Panc1 (cell line): ENCODE measurements at places on chromosomes 4 and X.

DNA sequence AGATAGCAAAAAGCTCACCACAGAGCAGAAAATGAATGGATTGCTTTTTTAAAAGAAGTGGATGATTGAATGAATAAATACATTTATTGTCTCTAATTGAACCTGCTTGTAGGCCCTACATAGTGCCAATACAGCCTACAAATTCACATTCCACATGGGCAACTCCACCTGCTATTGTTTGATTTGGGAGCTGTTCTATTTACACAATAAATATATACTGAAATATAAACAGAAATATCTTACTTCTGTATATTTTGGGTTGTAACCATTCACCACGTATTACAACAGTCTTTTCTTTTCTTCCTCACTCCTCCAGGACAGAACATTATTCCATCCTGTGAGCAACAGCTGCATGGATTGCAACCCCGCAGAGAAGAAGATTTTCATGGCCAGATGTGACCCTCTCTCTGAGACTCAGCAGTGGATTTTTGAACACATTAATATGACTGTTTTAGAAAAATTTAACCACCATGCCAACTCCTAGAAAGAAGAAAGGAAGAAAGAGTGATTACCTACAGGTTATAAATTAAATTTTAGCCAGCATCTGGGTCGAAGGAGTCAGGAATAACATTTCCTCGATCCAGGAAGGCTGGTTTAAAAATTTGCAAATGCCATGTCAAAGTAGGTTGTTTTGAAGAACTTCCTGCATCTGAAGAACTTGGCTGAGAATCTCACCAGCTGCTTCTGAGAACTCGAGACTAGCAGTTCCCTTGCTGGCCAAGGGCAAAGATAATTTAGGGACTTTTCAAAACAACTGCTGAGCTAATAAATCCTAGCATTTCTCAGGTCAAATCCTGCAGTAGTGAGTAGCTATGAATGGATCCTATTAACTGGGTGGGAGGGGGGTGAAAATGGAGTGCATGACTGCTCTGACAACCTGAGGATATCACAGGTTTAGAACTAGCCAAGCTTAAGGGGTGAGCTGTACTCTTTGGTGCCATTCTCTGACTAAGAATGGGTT lies 128.7 kb upstream of the GALNT7 start:
- DNase-seq, result no peak

- no peak for DNase-seq
Observed at GRCh38 chr4:38154681-38155588, 194.7 kb downstream of the PTTG2 start.

- DNase-seq, result no peak
Observed at GRCh38 chrX:56313308-56313707, 81.2 kb downstream of the KLF8 start.

DNA sequence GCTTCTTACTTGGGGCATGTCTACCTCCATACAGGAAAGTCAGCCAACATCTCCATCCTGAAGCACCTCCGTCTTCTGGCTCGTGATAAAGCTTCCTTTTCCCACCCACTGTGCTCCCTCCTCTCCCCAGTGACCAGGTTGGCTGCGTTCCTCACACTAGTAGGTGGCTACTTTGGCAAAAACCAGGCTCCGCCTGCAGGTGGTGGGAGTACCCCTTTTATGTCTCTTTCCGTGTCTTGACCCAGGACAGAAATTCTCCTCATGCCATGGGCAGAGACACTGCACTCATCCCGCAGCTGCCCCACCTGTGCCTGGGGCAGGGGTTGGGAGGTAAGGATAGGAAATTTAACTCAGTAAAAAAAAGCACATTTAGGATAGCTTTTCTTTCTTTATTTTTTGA lies 50.9 kb downstream of the ENPP6 start:
- DNase-seq, result no peak

- no peak for DNase-seq
Observed at GRCh38 chrX:82816562-82816961, 691.5 kb upstream of the POU3F4 start.

- DNase-seq, result no peak
Observed at GRCh38 chr4:43556262-43556661, 663.7 kb downstream of the GRXCR1 start.

DNA sequence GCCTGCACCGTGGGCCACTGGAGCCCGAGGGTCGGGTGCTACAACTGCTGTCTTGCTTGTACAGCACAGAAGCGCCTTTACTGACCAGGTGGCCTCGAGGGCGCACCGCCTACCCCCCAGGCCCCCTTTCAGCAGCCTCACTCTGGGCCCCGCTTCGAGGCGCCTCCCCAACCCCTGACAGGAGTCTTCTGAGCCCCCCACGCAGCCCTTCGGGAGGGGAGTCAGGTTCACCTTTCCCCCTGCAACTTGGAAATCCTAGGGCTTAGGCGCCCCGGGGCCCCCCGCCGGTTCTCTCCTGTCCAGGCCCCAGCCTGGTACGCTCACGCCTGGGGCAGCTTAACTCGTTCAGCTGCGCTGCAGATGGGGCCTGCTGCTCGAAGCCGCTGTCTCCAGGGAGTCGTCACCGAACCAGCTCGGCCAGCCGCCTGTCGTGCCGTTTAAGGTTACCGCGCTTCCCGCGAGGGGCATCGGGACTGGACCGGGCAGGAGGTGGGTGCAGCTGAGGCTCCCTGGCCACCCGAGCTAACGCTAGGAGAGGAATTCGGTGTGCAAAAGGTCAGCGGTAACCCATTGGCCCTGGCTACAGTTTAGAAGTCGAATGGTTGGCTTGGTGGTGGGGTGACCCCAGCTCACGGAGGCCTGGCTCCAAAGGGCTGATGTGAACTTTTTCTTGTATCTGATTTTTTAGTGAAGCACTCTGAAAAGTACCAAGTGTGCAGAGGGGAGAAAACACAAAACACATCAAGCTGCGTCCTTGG lies 58.9 kb upstream of the BCOR start:
- DNase-seq, result no peak

- DNase-seq, result no peak
Observed at GRCh38 chrX:13076176-13076961, 31.9 kb upstream of the FAM9C start.

DNA sequence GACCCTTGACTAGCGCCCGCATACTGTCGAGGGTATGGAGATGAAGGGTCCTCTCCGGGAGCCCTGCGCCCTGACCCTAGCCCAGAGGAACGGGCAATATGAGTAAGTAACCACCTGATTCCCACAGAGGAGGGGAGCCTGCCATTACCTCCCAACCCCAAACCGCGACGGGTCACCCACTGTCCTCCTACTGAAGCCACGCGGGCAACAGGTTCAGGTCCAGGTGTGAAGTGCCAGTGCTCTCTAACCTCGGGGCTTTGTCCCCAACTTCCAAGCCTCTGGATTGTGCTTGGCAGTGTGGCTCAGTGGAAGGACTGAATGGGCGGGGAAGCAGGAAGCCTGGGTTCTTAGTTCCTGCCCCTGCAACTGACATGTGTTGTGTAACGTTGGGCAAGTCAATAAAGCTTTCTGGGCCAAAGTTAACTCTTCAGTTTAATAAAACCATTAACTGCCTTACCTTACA lies 694 bp downstream of the OCRL start:
- no peak for DNase-seq

DNA sequence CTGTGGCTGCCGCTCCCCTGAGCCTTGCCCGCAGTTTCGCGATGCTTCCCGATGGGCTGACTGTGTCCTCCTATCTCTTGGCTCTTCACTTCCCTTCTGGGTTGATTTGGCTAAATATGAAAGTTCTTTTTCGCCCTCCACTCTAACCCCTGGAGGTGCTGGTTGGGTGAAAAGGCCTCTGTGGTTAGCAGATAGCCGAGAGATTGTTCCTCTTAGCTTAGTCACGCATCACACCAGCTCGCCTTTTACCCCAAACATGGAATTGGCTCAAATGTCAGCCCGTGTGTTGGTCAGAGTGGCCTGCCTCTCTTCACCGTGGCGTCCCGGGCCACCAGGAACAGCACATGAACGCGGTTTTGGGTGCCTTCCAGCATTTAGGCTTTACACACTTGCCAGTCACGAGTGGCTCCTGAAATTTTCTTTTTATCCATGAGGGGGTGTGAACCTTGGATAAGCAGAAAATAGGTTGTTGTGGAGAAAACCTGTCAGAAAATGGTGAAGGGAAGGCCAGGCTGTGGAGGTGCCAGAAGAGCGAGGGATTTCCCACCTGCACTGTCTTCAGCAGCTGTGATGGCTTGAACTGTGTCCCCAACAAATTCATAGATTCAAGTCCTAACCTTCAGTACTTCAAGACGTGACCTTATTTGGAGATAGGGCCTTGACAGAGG lies 8.9 kb downstream of the CLCN4 start:
- no peak for DNase-seq
